HS-5 (cell line): ENCODE measurements at places on chromosomes 16 and 17.
A peak's percentile ranks its signal among the peaks of the same experiment; 100 is the strongest.

- no peak for DNase-seq
Measured at GRCh38 chr16:79165506-79165905, 435.0 kb downstream of the MAF start.

DNA sequence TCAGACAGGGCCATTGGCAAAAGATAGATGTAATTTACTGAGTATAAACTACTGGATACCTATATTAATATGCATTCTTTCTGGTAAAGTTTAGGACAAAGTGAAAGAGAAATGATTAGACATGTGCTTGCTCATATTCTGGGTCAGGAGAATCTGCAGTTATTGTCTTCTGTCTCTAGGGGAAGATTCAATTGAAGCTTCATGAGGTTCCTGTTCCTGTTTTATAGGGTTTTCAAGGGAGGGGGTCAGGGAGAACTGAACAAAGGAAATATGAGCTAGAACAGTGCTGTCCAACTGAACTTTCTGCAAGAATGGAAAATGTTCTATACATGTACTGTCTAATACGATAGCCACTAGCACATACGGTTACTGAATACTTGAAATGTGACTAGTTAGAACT, 59.3 kb upstream of the CORO6 start:
- DNase-seq = no peak

DNA sequence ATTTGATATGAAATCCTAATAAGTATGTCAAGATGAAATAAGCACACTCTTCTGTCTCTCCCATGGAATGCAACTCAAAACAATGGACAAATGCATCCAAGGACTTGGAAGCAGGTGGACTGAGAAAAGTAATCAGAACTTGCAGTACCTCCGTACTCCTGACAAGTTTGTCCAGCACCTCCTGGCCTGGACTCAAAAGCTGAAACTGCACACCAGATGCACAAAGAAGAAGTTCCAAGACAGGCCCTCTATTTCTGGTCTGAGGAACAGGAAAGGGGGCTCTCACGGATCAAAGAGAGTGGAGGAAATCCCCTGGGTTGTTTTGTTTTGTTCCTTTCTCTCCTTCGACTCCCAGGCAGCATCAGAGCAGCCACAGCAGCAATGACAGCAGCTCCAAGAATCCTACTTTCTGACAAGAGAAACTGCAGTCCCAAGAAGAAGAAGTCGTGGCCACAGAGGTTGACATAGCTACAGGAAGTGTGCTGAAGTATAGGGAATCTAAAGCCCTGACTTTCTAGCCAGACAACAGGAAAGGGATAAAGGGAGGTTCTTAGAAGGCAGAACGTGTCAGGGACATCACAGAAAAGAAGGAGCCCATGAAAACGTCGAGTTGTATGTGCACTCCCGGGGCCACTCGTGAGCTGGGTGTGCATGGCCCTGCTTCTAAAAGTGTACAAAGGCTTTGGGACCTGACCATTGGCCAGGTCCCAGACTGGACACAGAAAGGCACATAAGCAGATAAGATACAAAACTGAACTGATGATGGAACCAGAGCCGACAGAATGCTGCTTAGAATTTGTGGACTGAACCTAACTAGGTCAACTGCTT, 29.3 kb downstream of the AKAP10 start:
- DNase-seq = no peak

DNA sequence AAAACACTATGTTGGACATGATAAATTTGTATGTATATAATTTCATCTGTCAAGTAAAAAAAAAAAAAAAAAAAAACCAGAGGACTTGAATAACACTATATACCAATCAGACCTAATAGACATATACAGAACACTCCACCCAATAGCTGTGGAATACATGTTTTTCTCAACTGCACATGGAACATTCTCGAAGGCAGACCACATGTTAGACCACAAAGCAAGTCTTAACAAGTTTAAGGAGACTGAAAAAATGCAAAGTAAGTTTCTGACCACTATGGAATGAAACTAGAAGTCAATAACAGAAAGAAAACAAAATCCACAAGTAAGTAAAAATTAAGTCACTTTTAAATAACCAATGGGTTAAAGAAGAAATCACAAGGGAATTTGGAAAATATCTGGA, 8.4 kb upstream of the CNTNAP4 start:
- no peak for DNase-seq

DNA sequence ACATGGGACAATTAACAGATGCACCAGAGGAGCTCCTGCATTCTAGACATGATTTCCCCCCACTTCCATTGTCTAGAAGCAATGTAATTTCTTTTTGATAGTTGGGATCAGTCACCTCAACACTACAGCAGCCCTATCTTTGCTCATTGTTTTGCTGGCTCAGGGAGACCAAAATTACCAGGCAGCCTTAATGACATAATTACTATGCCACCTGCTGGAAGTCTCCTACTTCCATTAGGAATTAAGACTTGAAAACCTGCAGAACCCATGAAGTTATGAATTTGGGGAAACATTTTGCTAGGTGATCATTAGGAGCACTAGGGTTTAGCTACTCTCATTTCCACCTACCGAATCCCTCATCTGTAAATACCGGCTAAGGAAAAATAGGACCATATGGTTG, 312.0 kb upstream of the CA10 start:
- DNase-seq = no peak

DNA sequence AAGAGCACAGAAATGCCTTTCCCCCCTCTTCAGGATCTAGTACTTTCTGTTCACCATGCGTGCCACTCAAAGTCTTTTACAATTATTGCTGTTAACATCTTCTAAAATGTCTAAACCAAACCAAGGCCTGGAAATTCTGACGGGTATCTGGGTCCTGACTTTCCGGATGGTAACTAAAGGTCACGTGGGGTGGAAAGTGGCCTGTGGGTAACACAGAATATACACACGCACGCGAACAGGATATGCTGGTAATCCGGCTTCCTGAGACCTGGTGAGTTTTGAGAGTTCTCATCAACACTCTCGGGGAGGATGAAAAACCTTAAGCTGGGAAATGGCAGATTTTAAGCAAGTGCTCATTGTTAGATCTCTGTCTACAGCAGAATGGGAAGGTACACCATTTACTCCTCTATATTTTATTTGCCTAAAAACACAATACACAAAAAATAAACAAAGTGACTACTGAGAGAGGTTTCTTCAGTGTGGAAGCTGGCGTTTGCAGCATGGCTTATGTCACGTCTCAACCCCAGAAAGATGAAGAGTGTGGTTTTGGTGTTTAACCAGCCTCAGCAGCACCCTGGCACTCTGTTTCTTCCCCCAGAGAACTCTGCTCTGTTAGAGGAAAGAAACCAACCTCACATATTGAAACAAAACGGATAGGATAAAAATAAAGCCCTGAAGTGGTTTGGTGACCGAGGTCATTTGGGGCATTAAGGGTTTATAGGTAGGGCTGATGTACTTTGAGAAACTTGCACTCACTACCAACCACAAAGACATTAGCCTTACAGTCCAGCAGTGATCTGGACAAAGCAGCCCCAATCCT, 37.3 kb downstream of the SMG6 start:
- DNase-seq = no peak

- no peak for DNase-seq
Measured at GRCh38 chr17:79668344-79669250, 57.7 kb upstream of the RBFOX3 start.

- no peak for DNase-seq
Measured at GRCh38 chr16:3879258-3879886, 1.1 kb downstream of the CREBBP start.

- DNase-seq = no peak
Measured at GRCh38 chr16:11914210-11915113, 1.3 kb downstream of the GSPT1 start.

- DNase-seq = peak; percentile 5
Measured at GRCh38 chr16:64051824-64052223, 1070.0 kb downstream of the CDH11 start.

- DNase-seq = no peak
Measured at GRCh38 chr17:39652587-39653315, 12.4 kb upstream of the TCAP start.

DNA sequence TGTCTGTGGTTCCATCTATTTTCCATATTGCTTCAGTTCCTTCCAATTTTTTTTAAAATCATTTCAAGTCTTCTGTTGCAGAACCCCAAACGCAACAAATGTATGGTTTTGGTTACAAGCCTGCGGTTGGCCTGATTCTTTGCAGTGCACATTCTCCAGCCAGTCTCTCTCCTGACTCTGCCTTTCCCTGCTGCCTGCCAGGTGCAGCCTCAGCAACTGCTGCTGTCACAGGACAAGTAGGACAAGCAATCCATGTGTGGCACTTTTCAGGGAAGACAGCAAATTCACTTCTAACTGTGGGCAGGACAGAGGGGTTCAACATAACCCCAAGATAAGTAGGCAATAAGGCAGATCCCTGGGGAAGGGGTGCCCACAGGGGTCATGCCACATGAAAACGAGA, 24.2 kb downstream of the EMP2 start:
- DNase-seq = no peak

DNA sequence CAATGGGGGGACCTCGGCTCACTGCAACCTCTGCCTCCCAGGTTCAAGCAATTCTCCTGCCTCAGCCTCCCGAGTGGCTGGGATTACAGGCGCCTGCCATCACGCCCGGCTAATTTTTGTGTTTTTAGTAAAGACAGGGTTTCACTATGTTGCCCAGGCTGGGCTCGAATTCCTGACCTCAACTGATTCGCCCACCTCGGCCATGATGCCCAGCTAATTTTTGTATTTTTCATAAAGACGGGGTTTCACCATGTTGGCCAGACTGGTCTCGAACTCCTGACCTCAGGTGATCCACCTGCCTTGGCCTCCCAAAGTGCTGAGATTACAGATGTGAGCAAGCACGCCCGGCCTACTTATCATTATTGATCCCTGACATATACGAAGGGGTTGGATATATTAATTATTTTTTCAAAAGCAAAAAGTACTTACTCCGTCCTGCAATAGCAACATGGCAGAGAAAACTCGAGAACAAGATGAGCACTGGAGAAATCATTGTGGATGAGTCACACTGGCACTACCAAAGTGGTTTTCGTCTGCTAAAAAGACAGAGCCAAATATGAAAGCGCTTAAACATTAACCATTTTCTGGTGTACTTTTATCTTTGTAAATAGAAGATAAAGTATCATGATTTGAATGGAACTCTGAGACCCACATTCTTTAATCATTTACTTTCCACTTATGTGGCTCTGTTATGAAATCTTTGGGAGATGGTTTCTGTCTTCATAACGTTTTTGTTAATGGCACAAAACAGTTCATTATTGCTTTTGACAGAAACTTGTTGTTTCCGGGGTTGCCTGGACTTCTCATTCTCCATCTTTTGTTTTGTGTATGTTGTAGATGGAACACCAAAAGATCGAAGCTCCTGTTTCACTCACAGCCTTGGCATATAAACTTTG, at the start of gene APOH:
APOH (minus strand) TSS at position 529 of the 896 bp plus-strand sequence; CDS start at position 493, 36 bp downstream.
- no peak for DNase-seq

- DNase-seq = no peak
Measured at GRCh38 chr16:23027386-23027785, 121.9 kb downstream of the USP31 start.

- no peak for DNase-seq
Measured at GRCh38 chr16:49365711-49366509, 7.7 kb upstream of the C16orf78 start.

DNA sequence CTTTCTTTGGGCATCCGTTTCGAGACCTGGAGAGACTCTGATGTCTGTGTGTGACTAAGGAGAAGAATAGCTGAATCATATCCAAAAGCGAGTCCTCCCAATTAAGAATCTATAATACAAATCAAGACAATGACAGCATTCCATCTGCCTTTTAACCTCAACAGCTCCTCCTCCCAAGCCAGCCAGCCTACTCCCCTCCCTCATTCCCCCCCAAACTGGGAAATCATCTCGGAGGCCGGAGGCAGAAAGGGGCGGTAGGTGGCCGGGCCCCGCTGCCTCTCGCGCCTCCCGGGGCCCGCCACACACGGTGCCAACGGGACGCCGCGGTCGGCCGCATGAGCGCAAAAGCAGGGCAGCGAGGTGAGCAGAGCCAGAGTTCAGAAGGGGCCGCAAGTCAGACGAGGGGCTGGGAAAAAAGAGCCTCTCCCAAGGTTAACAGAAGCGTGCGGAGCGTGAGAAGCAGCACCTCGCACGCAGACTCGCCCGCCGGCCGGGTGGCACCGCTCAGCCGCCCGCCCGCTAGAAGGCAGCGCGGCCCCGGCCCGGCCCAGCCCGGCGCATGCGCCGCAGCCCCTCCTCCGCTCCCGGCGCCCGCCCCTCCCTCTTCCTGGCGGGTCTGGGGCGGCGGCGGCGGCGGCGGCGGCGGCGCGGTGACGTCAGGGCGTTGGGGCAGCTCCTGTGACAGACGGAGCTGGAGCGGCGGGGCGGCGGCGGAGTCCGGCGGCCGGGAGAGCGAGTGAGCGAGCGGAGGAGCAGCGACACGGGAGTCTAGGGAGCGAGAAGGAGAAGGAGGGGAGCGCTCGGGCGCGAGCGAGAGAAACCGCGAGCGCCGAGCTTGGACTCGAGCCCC, at the start of gene PAFAH1B1:
PAFAH1B1 (plus strand) TSS at position 684 of the 850 bp plus-strand sequence. CDS start 44,635 bp downstream, outside the sequence.
- DNase-seq = peak; percentile 63

- DNase-seq = peak; percentile 28
Measured at GRCh38 chr16:28924762-28925385, at the start of gene RABEP2. TSS of gene RABEP2 (minus strand) at chr16:28925238. CDS start at chr16:28925163, 75 bp downstream.

DNA sequence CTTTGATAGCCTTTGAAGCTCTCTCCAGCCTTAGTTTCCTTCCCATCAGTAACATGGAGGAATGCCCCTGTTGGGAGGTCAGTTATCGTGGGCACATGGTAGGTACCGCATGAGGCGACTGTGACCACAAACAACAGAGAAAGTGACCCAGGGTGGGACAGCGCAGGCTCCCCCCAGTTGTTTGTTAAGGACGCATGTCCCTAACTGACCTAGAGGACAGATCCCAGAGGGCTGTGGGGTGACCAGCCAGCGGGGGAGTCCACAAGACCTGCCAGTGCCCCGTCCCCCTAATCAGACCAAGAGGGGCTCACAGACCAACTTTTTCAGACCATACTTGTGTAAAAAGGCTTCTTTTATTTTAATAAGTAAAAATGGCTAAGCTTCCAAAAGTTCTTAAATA, 22.3 kb downstream of the KATNB1 start:
- no peak for DNase-seq

DNA sequence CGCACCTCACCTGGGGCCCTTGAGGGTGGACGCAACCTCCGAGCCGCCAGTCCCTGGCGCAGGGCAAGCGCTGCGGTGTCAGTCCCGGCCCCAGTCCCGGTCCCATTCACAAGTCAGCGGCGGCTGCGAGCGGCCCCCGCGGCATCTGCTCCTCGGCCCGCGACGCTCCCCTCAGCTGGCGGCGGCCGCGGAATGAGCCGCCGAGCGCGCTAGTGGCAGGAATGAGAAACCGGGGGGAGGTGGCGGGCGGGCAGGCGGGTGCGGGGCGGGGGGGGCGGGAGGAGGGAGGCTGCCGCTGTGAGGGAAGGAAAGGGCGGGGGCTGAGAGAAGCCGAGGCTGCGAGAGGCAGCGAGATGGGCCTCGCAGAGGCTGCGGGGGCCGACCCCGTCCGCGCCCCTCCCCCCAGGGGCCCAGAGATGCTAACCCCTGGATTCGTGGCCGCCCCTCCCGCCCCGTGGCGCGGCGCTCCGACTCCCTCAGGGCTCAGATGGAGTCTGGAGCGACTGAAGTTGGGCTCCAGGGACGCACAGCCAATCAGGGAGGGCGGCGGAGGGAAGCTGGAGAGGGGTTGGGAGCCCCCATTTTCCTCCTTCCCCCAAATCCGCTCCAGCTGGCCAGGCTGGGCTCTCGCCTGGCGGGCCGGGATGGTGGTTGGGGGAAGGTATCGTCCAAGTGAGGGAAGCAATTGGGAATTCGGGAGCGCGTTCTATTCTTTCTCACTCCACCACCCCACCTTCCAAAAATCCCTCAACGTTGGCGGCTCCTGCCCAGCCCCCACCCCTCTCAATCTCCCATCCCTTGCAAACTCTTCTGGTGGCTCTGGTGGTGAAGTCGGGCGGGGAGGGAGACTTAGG, at the start of gene CDH11:
CDH11 (minus strand) TSS at position 194 of the 854 bp plus-strand sequence. CDS start 117,194 bp downstream, outside the sequence.
- peak; percentile 42 for DNase-seq
